Left lobe of liver (tissue), 2 donors: ENCODE measurements at places on chromosomes 2 and 18. TPM values are rescaled to one million over a fixed set of nuclear protein-coding genes. Genes with fewer than 3 reads are reported as not detected.
A peak's percentile ranks its signal among the peaks of the same experiment; 100 is the strongest.

DNA sequence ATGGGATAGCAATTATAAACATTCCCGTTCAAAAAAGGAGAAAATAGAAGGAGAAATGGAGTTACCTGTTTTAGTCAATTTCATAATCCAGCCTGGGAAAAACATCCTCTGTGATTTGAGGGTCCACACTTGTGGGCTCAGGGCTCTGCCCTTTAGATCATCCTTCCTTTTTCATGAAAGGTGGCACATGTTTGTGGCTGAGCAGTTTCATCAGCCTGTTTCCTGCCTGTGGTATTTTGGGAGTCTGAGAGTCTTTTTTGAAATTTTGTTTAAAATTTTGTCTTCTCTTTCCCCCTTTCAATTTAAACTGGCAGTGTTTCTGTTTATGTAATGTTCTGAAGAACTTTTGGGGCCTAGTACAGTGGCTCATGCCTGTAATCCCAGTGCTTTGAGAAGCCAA lies 84.0 kb downstream of the KIAA1328 start:
- no peak for DNase-seq

- DNase-seq, result no peak
Measured at GRCh38 chr2:36587556-36587955, 10.4 kb downstream of the FEZ2 start.

DNA sequence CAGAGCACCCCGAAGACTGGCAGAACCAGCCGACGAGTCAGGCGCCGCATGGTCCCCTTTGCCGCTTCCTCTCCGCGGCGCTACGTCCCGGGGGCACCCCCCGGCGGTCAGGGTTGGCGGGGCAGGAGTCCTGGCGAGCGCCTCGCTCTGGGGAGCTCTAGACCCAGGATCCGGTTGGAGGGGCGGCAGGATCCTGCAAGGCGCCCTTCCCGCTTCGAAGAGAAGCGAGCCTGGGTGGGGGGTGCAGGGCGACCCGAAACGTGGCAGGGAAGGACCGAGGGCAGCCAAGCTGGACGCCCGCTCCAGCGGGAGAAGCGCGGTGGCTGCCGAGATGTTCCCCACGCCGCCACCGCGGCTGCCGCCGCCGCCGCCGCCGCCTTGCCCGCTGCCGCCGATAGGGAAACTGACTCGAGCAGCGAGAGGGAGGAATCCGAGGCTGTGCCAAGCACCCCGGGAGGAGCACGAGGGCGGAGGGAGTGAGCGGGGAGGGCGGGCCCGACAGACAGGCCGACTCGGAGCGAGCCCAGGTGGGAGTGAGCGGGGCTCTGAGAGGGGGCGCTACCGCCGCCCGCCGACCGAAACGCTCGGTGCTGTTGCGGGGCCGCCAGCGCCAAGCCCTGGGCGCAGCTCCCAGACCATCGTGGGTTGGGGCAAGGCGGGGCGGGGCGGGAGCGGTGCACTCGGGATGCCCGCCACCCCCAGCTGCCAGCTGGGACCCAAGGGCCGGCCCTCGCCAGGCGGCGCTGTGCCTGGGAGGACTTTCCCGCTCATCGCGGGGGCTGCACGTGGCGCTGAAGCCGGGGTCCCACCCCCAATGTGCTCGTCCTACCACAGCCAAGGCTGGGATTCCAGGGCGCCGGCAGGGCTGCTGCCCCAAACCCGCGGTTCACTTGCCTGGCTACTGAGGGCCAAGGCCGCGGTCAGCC lies at the start of gene GALNT14:
Gene GALNT14, minus strand, starts transcription at position 404 of the 926 bp plus-strand sequence. Its CDS starts 354 bp downstream, at position 50.
- DNase-seq, result peak; percentile 53

DNA sequence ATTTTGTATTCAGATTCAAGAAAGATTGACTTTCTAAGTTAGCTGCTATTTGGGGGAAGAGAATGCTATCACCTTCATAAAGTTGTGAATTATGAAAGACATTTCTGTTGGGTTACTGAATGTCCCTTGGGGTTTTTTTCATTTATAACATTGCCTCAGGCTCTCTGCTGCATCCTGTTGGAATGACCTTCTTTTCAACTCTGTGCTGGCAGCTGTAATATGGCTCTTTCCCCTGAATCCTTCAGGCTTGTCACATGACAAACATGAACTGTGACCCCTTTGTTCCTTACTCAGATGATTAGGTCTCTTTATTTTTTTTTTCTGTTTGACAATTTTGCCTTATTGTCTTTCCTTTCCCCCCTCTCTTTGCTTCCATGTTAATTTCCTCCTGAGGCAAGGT lies 159.8 kb downstream of the TAF4B start:
- DNase-seq, result no peak

The DNAJC5G gene
- not detected for total RNA-seq

DNA sequence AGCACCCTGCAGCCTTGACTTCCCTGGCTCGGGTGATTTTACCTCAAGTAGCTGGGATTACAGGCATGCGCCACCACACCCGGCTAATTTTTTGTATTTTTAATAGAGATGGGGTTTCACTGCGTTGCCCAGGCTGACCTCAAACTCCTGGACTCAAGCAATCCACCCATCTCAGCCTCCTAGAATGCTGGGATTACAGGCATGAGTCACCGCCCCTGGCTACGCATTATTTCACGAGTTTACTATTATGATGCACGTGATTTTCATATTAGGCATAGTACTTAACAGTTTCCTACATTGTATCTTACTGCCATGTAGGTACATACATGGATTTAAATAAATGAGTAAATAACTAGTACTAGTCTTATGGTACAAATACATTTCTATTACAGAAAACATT lies 4.4 kb downstream of the DYNC2LI1 start:
- DNase-seq, result no peak

DNA sequence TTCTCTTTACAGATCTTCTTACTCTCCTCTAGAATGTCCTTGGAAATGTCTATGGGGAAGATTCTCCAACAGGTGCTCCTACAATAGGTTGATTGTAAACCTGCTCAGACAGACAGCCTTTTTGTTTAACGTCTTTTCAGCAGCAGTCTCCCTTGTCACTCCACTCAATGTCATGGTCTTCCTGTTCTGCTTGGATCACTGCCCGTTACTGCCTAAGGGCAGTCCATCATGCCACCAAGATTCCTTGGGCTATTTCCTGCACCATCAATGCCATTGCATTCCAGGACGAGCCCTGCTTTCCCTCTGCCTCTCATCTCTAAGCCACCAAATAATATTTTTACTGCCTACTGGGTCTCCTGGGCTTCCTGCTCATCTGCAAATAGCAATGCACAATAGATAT lies 97.4 kb upstream of the GALNT5 start:
- DNase-seq, result no peak

DNA sequence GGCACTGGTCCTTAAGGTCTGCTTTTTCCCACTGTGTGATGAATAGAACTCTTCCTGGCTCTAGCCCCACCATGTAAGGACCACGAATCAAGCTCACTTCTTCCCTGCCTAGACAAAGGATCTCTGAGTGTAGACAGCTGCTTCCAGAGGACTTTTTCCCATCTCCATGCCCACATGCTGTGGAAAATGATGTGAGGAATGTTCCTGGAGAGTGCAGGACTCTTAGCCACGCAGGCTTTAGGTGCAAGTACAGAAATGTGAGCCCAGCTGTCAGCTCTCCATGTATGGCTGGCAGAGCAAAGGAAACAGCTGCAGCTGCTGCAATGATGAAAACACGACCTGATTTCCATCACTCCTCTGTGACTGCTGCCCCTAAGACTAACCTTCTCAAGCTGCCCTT lies 35.5 kb downstream of the NXPH2 start:
- no peak for DNase-seq

The MTIF2 gene
- 21.4 TPM for total RNA-seq

The LTBP1 gene
- total RNA-seq, result 5.8 TPM

GRCh38 chr18:57981308-57982028 lies 62.6 kb upstream of the NEDD4L start:
- no peak for DNase-seq

The REG1B gene
- 4.9 TPM for total RNA-seq

- DNase-seq, result peak; percentile 48
Measured at GRCh38 chr18:8162802-8163201, 446.4 kb upstream of the RAB12 start.

DNA sequence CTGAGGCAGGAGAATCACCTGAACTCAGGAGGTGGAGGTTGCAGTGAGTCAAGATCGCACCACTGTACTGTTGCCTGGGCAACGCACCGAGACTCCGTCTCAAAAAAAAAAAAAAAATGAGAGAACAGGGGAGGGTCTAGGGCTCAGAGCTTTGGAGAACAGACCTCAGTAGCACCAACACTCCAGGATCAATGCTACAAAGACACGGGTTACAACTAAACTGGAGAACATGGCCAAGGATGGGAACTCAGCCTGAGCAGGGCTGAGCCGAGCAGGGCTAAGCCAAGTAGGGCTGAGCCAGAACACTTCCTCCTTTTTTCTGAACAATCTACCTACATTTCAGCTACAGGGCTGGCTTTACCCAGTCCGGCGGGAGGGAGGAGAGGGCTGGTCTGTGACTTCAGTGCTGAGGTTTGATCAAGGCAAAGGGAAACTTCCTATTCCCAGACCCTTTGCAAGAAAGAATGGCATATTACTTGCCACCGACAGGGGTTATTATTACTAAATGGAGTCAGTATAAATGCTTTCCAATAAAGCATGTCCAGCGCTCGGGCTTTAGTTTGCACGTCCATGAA lies 2.9 kb upstream of the CASP8 start:
- DNase-seq, result no peak

DNA sequence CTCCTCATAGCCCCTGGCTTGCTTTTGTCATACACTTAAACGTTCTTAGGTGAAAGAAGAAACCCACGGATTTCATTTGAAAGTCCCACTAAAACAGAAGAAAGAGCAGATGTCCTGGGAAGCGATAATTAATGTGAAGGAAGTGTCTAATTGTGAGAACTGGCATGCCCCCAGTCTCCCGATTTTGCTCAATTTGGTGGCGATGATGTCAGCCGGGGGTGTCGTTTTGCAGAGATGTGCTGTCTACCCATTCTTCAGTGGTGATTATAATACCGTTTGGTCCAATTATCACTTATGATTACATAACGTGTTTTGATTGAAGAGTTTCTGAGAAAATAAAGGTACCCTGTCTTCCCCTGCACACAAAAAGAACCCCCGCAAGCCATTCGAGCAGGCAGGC lies 103.1 kb downstream of the RTN4 start:
- no peak for DNase-seq

The RASGRP3 gene
- 3.8 TPM for total RNA-seq

- peak; percentile 61 for DNase-seq
Measured at GRCh38 chr2:178193496-178193822, 853 bp upstream of the OSBPL6 start.

The LYPD1 gene
- total RNA-seq, result 0.40 TPM

DNA sequence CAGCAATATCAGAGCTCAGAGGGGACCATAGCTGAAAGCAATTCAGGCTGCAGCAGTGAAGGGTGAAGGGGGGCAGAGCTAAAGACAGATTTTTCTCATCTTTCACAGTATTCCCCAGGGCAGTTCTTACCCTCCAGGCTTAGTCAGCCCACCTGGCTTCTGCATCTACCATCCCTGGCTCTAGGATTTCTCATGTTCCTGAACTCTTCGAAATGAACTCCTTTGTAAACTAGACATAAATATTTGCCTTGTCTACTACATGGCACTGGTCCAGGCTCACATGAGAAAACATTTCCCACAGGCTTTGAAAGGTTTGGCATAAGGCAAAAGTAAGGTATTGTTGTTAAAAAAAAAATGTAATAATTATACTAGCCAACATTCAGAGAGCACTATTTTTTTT lies 23.6 kb upstream of the NEB start:
- DNase-seq, result no peak

DNA sequence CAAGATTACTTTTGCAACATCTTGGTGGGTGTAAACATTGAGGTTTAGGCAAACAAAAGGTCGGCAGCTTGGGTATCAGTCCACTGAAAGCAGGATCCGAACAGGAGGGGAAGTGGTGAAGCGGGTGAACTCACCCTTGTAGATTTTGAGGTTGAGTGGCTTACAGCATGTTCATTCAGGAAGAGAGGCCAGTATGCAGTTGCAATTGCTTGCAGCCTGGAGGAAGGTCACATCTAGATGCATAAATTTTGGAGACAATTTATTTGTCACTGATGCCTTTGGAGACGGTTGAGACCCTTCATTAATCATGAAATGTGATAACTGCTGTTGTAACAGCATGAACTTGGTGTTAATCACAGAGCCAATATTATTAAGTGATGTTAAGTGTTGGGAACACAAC lies 131.1 kb downstream of the LTBP1 start:
- DNase-seq, result no peak

DNA sequence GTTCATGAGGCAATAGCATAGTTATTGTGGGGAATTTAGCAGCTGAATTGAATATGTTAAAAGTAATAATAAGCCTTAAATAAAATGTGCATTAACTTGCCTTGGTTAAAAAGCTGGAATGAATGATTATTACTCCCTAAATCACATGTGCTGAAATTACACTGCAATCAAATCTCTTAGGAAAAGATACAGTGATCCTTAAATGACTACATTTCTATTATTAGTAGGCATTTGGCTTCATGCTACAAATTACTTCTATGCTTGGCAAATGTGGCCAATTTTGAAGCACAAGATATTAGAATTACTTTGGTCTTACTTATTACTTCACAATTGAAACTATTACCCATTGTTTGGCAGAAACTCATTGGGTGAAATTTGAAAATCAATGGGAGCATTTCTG lies 5.4 kb downstream of the RND3 start:
- no peak for DNase-seq

The MREG gene
- total RNA-seq, result 6.2 TPM

The OR6B3 gene
- total RNA-seq, result not detected

The FAM161A gene
- 0.75 TPM for total RNA-seq

GRCh38 chr2:179461420-179461819 lies 196.8 kb upstream of the SESTD1 start:
- DNase-seq, result no peak

- DNase-seq, result no peak
Measured at GRCh38 chr2:16216558-16216945, 276.2 kb downstream of the MYCN start.

DNA sequence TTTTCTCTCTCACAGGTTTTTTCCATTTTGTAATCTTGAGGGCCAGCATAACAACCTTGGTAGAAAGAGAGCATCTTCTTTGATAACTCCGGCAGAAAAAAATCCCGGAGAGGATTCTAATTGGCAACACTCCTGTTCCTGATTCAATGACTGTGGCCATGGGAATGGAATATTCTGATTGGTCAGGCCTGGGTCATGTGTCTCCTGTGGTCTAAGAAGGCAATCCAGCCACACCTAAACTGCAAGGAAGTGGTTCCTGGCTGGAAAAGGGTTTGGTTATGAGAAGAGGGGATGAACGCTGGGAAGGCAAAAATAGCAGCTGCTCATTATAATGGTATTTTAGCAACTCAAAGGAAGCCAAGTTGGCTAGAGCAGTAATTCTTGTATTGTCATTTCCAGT lies 24.8 kb upstream of the ZNF638 start:
- DNase-seq, result no peak

- no peak for DNase-seq
Measured at GRCh38 chr2:120867290-120868241, 131.9 kb downstream of the GLI2 start.

The HOXD4 gene
- total RNA-seq, result not detected

The CPS1 gene
- total RNA-seq, result 1,770 TPM

The LBX2 gene
- total RNA-seq, result 7.7 TPM

The DSG1 gene
- total RNA-seq, result 2.5 TPM

DNA sequence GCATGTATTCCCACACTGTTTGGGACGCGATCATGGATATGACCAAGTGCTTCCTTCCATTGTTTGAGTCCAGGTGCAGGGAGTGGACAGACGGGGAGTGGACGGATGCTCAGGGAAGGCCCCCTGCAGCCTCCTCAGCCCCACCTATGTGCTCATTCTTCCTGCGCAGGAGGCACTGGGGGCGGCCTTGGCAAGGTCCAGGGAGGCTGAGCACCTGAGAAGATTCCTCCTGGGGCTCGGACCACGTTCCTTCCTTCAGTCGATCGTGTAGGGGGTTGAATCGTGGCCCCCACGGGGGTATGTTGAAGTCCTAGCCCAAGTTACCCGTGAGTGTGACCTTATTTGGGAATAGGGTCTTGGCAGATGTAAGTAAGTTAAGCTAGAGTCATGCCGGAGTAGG lies 60.4 kb downstream of the ASB1 start:
- DNase-seq, result peak; percentile 39

- no peak for DNase-seq
Measured at GRCh38 chr2:203891474-203891873, 23.9 kb downstream of the CTLA4 start.
